ENCODE measurements at places on chromosomes 3 and 15.
A peak's percentile ranks its signal among the peaks of the same experiment; 100 is the strongest.

DNA sequence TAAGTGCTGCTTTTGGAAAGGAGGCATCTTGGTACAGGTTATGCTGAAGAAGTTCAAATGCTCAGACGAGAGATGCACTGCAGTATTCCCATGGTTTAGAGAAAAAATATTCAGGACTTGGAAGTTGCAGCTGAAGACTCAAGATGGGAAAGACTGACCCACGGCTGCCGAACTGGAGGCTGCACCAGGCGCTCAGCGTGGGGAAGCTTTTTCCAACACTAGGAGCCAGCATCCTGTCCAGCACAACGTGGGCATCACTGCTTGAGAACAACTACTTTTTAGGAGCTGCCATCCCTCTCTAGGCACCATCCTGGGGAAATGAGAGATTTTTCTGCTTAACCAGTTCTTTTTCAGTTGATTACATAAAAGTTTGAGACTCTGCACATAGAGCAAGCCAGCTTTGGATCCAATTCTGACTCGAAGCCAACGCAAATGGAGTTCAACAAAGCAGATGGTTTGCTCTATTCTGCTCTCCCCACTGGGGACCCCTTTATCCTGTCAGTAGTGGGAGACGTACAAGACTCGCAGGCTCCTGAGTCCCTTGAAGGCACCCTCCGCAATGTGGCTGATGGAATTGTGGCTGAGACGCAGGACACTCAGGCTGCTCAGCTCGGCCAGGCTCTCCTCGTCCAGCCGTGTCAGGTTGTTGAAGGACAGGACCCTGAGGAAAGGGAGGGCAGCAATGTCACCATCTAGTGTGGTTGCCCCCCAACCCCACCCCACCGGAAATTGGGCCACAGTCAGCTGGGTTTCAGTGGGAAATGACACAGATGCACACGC, 93.8 kb downstream of the LRIG1 start:
- no peak for DNase-seq

DNA sequence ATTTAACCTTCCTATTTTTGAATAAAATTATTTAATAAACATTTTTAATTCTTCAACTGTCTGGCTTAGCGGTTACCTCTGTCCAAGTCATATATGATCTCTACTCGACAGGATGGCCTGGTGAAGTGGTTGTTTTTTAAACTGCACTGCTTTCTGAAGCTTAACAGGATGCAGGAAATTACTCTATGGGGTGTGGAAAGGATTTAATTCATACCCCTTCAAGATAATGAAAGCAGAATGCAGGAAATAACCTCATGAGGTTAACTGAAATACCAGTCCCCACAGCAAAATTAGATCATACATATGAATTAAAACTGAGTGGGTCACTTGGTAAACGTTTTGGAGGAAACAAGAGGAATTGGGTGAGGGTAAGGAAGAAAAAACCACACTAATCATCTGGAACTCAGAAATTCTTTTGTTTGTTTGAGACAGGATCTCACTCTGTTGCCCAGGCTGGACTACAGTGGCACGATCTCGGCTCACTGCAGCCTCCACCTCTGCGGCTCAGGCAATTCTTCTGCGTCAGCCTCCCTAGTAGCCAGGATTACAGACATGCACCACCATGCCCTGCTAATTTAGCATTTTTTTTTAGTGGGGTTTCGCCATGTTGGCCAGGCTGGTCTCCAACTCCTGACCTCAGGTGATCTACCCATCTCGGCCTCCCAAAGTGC, 50.1 kb downstream of the LYSMD4 start:
- DNase-seq, result no peak

- no peak for DNase-seq
Observed at GRCh38 chr3:129592381-129593131, 13.9 kb downstream of the PLXND1 start.

- no peak for DNase-seq
Observed at GRCh38 chr15:78807359-78807758, 3.9 kb downstream of the ADAMTS7 start.

DNA sequence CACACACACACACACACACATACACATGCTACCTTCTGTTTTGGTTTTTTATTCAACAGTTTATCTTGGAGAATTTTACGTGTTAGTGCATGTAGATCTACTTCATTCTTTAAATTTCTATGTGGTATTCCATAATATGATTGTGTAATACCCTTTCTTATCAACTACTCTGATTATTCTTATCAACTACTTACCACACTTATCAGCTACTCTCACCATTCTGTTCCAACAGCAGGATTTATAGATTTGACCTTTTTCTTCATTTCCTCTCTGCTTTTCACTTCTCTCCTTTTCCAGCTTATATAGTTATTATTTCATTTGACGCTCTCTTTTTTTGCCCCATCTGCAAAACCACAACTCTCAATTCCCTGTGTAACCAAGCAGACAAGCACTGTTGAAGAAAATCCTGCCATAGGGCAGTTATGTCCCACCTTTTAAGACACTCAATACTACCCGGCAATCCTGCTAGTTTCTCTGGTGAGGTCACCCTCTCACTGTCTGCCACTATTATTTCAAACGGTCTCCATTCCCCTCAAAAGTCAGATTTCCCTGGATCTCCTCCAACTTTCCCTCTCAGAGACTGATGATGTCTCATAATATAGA, 56.9 kb upstream of the SATB1 start:
- no peak for DNase-seq

- no peak for DNase-seq
Observed at GRCh38 chr3:149739396-149739795, 12.9 kb downstream of the COMMD2 start.

GRCh38 chr3:197936819-197937384, 13.1 kb upstream of the RPL35A start:
- no peak for DNase-seq

GRCh38 chr15:77409259-77410156, 10.4 kb downstream of the PEAK1 start:
- no peak for DNase-seq

- DNase-seq, result no peak
Observed at GRCh38 chr3:122169911-122170310, 13.6 kb upstream of the CASR start.

DNA sequence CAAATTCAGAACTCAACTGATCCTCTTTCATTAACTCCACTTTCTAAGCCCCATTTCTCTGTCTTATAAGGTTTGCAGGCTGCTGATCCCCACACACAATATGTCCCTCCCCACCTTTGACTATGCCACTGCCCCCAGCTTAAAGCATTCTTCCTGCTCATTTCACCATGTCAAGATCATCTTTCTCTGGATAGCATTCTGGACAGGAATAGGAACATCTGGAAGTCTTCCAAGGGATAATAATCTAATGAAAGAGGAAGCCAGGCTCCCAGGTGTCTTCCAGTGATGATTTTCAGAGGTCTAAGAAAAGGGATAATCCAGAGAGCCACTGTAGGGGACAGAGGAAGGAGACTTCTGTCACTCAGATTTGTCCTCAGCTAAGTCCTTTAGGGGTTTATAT, 54.6 kb upstream of the GALNT15 start:
- no peak for DNase-seq

GRCh38 chr3:148269816-148270215, 427.9 kb upstream of the AGTR1 start:
- DNase-seq, result peak; percentile 83

- DNase-seq, result peak; percentile 76
Observed at GRCh38 chr15:93030430-93031102, 58.4 kb downstream of the RGMA start.

DNA sequence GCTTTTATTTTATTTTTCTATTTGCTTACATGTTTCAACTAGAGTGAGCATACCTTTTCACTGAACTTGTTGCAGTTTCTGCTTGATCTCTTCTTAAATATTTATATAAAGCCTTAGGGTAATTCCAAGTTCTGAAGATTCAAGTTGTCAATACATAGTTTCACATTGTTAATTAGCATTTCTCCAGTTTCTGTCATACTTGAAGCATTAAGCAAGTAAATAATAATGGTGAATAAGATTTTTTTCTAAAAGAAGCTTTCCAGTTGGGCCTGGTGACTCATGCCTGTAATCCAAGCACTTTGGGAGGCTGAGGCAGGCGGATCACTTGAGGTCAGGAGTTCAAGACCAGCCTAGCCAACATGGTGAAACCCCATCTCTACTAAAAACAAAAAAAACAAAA, 53.9 kb downstream of the CALML4 start:
- no peak for DNase-seq

- DNase-seq, result no peak
Observed at GRCh38 chr15:66655997-66656396, 46.0 kb upstream of the SMAD6 start.

GRCh38 chr3:115071601-115072000, 75.5 kb downstream of the ZBTB20 start:
- no peak for DNase-seq

DNA sequence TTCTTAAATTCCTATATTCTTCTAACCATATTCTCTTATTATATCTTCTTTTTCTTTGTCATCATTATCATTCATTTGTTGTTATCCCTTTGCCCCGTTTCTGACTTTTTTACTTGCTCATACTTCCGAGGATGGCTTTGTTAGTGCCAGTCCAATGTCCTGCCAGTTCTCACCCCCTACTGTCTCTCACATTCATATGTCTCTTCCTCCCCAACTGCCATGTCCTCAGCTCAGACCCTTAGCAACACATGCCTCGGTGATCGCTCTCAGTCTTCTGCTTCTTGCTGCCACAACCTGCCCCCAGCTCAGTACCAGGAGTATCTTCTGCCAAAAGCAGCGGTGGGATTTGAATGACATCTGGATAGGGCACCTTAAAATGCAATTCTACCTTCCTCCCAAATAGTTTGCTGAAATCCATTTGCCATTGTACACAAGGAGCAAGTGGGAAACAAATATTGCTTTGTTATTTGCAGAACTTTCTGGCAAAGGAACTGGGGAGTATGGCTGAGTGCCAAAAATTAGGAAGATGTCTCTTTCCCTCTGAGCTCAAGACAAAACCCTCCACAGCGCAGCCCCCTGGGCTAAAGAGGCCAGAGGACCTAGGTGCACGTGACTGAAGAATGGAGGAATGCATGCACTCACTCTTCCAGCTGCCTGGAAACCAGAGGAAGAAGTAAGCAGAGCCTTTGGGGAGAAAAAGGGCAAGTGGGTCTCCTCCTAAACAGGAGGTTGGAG, 57.7 kb upstream of the CTNNB1 start:
- DNase-seq, result peak; percentile 53

DNA sequence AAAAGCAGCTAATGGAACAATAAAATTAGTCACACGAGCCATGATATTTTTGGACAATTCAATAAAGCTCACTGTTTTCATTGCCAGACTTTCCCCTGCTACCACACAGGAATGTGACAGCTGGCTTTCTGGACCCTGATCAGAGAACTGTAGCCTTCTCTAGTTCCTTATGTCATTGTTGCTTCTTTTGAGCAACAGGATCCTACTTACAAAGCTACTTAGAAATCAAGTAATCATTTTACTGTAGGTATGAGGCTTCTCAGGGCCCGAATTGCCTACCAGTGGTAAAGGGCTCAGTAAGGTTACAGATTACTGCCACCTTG, 94.3 kb upstream of the AADACL2 start:
- no peak for DNase-seq

DNA sequence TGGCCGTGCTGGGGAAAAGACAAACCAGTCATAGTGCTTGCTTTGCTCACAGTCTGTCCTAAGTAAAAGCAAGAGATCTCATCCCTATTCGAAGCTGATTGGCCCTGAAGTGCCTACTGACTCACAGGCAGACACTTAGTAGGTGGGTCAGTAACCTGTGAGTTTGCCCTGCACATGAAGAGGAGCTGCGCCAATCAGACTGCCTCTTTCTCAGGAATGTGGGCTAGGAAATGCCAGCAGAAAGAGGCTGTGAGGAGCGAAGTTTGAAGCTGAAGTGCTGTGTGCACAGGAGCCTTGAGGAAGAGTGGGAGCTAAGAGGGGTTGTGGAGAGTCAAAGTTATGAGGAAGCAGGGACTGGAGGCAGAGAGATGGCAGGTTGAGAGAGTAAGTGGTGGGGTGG, 126.8 kb downstream of the IL20RB start:
- no peak for DNase-seq

- DNase-seq, result no peak
Observed at GRCh38 chr3:196670339-196670738, 30.8 kb downstream of the NRROS start.

DNA sequence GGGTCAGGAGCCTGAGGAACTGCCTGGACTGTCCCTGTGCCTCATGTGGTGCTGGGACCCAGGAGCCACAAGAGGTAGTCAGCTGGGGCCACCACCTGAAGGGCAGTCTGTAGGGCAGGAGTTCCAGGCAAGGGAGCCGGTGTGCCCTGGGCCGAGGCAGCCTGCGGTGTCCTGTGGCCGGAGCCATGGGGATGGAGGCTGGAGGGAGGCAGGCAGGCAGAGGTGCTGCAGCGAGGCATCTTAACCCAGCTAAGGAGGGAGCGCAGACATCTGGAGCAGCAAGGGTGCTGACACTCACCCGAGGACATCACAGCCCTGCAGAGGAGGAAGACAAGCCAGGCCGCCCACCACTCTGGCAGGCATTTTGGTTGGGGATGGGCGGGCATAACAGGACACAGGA, 77.8 kb downstream of the DNAJB8 start:
- DNase-seq, result no peak

- DNase-seq, result no peak
Observed at GRCh38 chr3:176839901-176840300, 357.4 kb downstream of the TBL1XR1 start.

GRCh38 chr3:84440291-84440690, 518.5 kb upstream of the CADM2 start:
- DNase-seq, result no peak

DNA sequence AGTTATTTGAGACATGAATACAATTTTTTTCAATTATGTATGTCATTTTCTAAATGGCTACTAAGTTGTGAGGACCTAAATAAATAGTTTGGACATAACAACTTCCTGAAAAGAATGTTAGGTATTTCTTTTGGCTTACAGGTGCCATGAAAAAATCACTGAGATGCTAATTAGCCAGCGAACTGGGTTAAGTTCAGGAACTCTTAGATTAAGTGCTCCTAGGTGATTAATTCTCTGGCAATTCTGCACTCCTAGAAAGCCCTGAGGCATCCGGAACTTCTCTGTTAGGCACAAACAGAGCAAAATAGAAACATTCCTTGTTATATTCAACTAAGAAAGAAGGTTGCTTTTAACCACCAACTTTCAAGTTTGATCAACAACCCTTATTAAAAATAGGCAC, 192.3 kb downstream of the STAG1 start:
- no peak for DNase-seq

- no peak for DNase-seq
Observed at GRCh38 chr3:177464392-177465256, 267.3 kb upstream of the TBL1XR1 start.

DNA sequence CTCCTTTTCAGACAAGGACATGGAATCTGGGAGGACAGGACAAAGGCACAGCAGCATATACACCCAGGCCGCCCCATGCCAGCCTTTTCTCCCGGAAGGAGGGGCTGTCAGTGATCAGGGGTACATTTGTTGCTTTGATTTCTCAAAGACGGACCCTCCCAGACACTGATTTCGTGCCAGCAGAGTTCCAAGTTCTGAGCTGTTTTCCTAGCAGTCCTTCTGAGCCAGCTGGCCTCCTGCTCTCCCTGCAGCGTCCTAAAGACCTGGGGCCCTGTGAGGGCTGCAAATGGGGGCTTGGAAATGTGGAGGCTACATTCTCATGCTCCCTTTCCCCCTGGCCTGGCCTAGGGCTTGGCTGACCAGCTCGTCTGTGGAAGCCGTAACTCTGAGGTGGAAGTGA, 22.3 kb downstream of the CTSH start:
- no peak for DNase-seq

GRCh38 chr3:102183623-102184022, 251.2 kb upstream of the ZPLD1 start:
- DNase-seq, result no peak
